ENCODE measurements at places on chromosomes 2 and 18.

GRCh38 chr2:12750166-12750905 lies 33.6 kb downstream of the TRIB2 start:
- DNase-seq, result no peak

DNA sequence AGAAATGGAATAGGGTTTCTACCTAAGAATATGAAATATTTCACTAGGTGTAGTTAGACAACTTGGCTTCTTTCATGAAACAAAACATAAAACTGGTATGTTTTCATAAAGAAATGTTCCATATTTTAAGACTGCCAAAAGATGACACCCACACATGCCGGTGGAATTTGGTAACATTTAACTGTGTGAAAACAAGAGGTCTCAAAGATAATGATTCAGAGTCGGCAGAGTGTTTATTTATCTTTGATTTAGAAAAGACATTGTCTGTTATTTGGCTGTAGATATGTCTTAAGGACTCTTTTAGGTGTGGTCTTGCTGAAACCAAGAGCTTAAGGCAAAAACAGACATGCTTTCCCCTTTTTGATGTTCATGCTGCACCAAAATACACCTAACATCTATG lies 63.5 kb upstream of the FN1 start:
- DNase-seq, result no peak

- no peak for DNase-seq
These were observed 261.4 kb upstream of the KLHL14 start for GRCh38 chr18:33034212-33034611.

- no peak for DNase-seq
These were observed 6.8 kb downstream of the AGPS start for GRCh38 chr2:177399376-177399775.

- no peak for DNase-seq
These were observed 4.7 kb downstream of the AGAP1 start for GRCh38 chr2:235498541-235498940.

DNA sequence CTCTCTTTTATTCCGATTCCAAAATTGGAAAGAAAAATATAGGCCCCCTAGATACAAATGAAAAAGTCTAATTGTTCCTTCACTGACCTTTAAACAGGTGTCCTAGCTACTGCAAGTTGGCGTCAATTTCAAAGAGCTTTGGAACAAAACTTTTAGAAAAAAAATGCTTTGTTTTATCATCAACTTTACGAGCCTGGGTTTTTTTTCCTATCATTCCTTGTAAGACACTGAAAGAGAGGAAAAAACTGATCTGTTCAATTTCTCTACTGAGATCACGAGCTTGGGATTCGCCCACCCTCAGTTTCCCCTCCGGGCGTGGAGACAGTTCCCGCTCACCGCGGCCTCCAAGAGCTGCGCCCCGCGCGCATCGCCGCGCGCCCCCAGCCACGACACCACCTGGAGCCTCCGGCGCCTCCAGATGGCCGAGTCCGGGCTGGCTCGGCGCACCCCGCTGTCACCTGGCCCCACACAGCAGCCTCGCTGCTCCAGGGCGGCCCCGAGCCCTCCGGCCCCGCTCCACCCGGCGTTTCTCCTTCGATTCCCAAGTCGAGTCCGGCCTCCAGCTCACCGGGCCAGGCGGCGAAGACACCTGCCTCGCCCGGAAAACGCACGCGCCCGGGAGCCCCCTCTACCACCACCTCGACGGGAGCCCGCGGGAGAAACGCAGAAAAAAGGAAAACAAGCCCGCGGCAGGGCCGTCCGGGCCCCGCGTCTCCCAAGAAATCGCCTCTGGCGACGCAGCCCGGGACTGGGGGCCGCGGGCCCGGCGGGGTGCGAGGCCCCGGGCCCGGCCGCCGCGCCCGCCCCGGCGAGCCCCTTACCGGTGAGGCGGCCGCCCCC lies 656 bp downstream of the TBC1D8 start:
- DNase-seq, result no peak

- no peak for DNase-seq
These were observed 42.3 kb upstream of the ALPP start for GRCh38 chr2:232336241-232336736.

GRCh38 chr2:2182551-2183071 lies 148.5 kb downstream of the MYT1L start:
- DNase-seq, result no peak

DNA sequence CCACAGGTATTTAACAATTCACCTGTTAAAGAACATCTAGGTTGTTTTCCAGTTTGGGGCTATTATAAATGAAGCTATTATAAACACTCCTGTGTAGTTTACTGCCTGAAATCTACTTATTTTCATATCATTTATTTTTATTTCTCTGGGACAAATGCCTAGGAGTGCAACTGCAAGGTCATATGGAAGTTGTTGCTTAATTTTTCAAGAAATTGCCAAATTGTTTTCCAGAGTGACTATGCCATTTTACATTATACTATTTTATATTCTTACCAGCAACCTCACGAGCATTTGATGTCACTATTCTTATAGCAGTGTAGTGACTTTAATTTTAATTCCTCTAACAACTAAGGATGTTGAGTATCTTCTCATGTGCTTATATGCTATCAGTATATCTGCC lies 298.4 kb downstream of the EXOC6B start:
- no peak for DNase-seq

- no peak for DNase-seq
These were observed 71.3 kb downstream of the PDK1 start for GRCh38 chr2:172627181-172627580.

GRCh38 chr2:173881461-173881860 lies 83.7 kb downstream of the SP3 start:
- no peak for DNase-seq

DNA sequence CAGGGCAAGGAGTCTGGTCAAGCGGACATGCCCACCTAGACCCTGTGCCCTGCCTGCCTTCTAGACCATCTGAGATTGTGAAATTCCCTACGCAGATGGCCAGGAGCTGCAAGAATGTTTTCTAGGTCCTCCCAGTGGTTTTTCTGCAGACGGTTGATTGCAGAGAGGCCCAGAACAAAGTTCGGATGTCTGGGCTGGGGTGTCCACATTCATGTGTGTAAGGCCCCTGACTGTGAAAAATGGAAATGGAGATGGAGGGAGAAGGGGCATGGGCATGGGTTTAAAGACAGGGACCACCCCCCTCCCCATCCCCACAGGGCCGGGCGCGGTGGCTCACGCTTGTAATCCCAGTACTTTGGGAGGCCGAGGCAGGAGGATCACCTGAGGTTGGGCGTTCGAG lies 11.8 kb downstream of the ARHGAP25 start:
- DNase-seq, result no peak

- DNase-seq, result no peak
These were observed 18.9 kb downstream of the TGIF1 start for GRCh38 chr18:3468833-3469232.

DNA sequence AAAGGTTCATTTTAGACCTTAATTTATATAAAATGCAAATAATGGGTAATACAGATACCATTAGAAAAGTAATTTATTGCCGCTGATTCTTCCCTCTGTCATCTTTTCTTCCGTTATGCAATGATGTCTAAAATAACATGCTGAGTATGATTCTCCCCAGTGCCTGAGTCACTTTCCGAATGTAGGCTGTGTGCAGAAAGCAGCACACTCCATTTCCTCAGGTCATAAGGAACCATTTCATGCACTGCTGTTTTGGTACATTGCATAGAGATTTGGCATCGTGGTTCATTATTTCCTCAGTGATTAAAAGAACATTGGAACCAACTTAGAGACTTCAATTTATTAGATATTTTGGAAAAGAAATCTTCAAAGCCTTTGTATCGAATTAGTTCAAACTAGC lies 173.5 kb downstream of the CDH2 start:
- no peak for DNase-seq

DNA sequence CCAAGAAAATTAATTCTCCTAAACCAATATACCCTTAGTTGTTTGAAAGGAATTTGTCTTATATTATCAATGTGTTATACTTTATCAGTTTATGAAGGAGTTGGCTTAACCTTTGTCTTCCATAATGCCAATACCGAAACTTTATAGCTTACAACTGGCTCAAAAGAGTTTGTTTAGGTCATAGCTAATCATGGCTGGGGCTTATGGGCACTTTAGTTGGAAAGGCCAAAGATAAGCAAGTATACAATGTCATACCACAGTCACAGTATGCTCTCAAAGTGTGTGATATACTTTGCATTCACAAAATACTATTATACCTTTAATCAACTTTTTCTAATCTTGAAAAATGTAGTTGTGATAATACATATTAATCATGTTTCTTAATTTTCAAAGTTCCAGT lies 2.3 kb downstream of the KLHL41 start:
- DNase-seq, result no peak

- DNase-seq, result no peak
These were observed 4.2 kb downstream of the UGGT1 start for GRCh38 chr2:128095201-128095600.

- DNase-seq, result no peak
These were observed 6.0 kb downstream of the CIAO1 start for GRCh38 chr2:96271995-96272394.

GRCh38 chr2:102120261-102120660 lies 22.3 kb upstream of the IL1R1 start:
- no peak for DNase-seq

DNA sequence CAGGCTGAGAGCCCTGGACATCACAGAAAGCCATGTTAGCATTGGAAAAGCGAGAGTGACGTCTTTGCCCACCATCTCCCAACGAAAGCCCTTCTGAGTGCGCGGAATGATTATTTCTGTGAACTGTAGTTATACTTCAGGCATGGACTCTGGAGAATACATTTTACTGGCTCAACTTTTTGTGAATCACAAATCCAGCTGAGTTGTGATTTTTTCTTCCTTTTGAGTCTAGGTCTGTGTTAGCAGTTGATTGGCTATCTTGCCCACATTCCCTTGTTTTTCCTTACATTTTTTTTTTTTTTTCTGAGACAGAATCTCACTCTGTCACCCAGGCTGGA lies 183.1 kb downstream of the INO80D start:
- no peak for DNase-seq

DNA sequence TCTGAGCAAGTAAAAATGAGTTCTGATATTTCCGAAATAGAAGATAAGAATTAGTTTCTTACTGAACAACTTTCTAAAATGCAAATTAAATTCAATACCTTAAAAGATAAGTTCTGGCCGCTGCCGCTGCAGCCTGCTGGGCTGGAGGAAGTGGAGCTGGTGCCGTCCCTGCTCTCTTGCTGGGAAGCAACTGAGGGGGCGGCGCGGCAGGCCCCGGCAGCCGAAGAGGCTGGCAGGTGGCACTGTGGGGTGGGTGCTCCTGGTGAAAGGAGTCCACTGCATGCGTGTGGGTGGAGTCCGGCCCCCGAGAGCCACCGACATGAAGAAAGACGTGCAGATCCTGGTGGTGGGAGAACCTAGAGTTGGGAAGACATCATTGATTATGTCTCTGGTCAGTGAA lies 89.5 kb upstream of the ZNF519 start:
- no peak for DNase-seq

GRCh38 chr2:58701688-58702301 lies 460.7 kb upstream of the FANCL start:
- no peak for DNase-seq

GRCh38 chr18:14768241-14768640 lies 20.3 kb downstream of the ANKRD30B start:
- DNase-seq, result no peak

DNA sequence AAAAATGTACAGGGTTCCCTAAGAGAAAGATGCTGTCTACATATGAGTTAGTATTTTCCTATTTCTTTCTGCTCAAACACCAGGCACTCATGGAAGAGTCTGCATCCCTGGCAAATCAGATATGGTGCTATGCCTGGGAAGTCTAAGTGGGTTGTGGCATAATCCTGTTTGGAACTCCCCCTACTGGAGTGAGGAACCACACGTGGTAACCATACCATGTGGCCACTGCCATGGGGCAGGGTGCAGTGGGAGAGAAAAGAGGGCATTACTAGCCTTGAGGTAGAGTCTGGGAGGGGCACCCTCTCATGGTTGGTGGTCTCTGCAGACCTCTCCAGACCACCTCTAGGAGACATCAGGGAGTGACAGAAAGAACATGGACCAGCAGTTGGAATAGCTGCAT lies 257.9 kb upstream of the ATP5MC3 start:
- DNase-seq, result no peak

GRCh38 chr2:219658196-219658846 lies 30.9 kb downstream of the SLC4A3 start:
- no peak for DNase-seq

DNA sequence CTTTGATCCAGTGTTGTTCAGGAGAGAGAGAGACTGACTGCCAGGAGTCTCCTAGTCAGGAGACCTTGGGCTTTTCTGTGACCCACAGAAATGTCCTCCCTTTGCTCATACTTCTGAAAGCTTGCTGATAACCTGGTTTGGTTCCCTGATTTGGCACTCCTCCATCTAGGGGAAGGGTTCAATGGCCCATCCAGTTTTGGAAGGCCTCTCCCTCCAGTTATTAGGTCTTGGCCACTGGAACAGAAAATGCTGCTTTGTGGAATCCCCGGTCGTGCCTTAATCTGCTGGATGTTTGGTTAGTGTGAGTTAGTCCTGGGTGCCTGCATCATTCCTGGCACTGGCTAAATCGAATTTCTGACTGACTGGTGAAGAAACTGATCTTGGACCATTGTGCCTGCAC lies 35.7 kb downstream of the KDM3A start:
- DNase-seq, result no peak

DNA sequence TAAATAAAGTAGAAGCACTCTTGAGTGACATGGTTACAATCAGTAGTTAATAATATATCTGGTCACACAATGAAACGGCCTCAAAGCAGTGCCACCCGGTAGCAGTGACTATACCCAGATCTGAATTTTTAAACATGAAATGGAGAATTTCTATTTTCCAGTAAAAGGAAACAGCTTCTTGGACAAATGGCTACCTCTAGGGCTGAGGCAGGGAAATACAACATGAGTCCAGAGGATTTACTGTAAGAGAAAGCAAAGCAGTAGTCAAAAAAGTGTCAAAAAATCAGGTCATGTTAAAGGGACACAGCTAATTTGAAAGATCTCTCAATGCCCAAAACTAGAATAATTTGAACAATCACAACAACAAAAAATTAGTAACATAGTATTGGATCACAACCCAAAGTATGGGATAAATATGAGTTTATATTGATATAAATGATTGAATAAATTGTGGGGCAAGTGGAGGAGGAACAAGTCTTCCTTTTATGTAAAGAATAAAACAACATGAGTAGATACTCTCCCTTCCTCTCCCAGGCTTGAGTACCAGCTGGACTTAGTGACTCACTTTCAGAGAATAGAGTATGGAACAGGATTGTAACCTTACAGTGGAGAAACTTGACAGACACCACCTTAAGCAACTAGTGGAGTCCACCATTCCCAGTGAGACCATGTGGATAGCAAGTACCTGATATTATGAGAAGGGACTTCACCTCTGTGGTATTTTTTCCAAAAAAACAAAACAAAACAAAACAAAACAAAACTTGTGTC lies 180.8 kb downstream of the MBD2 start:
- DNase-seq, result no peak

GRCh38 chr2:51722311-51722710 lies 690.4 kb upstream of the NRXN1 start:
- DNase-seq, result no peak

DNA sequence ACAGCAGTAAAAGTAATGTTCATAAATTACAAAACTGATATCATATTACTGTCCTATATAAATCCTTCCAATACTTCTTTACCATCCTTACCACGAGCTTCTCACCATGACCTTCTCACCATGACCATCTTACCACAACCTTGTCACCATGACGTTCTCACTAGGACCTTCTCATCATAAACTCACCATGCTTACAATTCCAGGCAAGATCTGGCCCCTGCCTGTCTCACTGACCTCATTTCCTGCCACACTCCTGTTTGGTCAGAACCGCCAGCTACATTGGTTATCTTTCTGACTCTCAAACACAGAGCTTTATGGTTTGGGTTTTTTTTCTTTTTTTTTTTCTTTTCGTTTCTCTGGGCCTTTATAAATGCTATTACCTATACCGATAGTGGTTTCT lies 827.6 kb downstream of the RNF144A start:
- peak; percentile 23 for DNase-seq
